Stimulated activated naive CD4-positive, alpha-beta T cell (primary cell): ENCODE measurements at places on chromosomes 3 and 15.

GRCh38 chr3:42473083-42473932 is 29.1 kb upstream of the VIPR1 start:
- DNase-seq, result no peak

DNA sequence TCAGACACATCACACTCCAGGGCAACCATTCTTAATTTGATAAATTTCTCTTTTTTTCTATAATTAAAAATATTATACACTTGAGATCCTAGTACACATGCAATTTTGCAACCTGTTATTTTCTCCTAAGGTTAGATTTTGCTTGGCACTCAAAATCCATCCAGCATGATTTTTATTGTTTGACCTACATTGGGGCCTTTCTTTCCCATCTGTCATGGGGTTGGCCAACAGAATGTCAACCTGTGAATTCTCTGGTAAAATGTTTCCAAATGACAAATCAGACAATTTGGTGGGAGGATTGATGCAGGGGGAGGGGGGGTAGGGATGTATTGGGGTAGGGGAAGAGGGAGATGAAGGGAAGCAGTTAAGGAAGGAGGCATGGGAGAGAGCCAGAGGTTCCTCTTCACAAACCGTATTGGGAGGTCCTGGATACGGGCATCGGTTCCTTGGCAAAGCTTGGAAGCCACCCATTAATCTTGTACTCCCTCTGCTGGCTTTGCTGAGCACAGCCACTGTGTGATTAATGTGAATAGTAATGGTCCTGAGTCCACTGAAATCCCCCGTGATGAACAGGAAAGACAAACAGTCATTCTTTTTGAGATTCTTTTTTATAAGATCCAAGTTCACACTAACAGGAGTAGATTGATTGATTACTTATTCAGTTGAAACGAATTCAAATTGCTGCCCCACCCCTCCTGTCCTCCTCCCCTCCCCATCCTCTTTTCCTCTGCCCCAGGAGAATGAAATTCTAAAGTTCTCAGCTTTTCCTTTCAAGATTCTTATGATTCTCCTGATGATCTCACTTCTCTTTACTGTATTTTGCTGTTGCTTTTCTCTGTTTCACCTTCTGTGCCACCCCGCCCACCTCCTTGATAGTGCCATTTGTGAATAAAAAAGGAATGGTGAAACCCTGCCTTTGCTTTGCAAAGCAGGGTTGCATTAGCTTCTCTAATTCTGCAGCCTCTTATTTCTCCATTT is 82.2 kb upstream of the SLC25A26 start:
- DNase-seq, result no peak

GRCh38 chr3:151878465-151878864 is 5.0 kb downstream of the SUCNR1 start:
- DNase-seq, result no peak

DNA sequence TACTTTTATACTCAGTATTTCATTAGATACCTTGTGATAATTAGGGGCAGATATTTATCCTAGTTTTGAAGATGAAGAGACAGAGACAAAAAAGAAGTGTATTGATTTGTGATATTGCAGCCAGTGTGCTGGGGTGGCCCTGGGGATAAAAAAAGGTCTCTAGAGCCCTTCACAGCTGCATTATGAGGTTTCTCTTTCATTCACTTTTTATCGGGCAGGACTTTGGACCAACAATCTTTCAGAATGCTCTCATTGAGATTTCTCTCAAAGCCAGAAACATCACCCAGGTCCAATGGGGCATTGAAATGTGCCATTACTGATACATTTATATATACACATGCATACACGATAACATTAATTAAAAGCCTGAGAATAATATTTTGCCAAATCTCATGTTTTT is 20.5 kb upstream of the SELENOT start:
- no peak for DNase-seq

- DNase-seq, result no peak
Measured at GRCh38 chr3:73509066-73509465, 115.7 kb downstream of the PDZRN3 start.

- DNase-seq, result no peak
Measured at GRCh38 chr3:48013288-48013980, 2.8 kb downstream of the MAP4 start.

DNA sequence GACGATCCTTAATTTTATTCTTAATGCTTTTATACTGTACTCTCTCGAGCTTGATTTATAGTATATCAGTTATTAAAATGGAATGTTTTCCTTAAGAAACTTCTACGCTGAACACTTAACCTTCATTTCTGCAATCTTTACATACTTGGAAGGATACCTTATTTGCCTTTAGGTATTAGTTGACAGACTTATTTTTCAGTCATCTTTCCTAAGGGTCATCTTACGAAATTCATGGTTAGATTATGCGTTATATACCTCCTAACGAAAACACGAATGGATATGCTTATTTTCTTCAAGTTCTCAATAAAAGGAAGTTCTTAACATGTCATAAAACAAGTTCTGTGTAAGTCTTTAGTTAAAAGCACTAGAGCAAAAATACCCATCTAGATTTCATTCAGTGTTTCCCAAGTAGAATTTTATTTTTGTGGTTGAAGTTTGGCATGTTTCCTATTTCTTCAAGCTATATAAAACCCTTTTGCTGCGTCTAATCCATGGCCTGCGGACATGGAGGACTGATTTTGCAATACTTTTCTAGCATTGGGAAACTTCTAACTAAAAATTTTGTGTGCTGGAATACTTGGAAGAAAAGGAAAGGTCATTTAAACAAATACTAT is 231.3 kb downstream of the TP63 start:
- DNase-seq, result no peak

DNA sequence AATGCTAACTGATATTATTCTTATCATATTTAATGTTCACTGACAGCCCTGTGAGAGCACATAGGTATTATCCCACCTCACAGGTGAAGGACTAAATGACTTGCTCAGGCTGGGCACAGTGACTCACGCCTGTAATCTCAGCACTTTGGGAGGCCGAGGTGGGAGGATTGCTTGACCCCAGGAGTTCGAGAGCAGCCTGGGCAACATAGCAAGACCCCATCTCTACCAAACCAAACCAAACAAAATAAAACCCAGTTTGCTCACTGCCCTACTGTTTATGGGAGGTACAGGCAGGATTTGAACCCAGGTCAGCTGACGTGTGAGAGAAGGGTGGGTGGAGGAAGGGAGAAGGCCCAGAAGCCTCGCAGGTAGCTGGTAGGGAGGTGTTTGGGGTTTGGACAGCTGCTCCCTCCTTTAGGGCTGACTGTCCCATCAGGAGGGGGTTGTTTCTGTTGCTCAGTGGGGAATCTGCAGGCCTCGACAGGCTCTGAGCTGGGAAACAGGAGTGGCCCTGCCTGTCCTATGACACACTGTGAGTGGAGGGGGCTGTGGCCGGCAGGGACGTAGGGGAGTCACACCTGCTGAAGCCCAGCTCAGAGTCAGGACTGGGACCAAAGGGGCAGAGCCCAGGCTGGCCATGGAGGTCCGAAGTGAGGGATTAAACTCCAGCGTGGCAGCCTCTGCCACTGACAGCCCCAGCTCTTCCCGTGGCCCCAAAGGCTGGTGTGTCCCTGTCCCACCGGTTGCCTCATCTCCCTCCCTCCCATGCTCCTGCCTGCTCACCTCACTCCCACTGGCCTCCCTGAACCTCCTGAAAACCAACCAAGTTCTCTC is 25.3 kb downstream of the BHLHE40 start:
- no peak for DNase-seq

GRCh38 chr3:191260431-191261303 is 61.6 kb downstream of the OSTN start:
- DNase-seq, result no peak

GRCh38 chr15:83327041-83327440 is 42.6 kb upstream of the BNC1 start:
- DNase-seq, result no peak

GRCh38 chr3:9669720-9670432 is 20.6 kb downstream of the MTMR14 start:
- DNase-seq, result no peak

- DNase-seq, result no peak
Measured at GRCh38 chr3:60085649-60086048, 1035.8 kb upstream of the CFAP20DC start.

DNA sequence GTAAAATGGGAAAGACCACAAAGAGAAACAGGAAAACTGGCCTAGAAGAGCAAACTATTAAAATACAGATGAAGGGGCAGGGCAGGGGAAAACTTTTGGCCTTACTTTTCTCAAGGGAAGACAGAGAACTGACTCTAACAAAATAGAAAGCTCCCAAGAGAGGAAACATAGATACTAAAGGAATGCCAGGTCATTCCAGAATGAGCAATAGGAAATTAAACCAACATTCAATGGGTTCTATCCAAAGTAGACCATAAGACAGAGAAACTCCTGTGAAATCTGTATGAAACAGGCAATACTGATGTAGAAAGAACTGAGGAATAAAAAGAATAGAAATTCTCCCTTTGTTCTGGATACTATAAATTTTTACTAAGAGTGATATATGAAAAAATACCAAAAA is 491.8 kb downstream of the MECOM start:
- no peak for DNase-seq

DNA sequence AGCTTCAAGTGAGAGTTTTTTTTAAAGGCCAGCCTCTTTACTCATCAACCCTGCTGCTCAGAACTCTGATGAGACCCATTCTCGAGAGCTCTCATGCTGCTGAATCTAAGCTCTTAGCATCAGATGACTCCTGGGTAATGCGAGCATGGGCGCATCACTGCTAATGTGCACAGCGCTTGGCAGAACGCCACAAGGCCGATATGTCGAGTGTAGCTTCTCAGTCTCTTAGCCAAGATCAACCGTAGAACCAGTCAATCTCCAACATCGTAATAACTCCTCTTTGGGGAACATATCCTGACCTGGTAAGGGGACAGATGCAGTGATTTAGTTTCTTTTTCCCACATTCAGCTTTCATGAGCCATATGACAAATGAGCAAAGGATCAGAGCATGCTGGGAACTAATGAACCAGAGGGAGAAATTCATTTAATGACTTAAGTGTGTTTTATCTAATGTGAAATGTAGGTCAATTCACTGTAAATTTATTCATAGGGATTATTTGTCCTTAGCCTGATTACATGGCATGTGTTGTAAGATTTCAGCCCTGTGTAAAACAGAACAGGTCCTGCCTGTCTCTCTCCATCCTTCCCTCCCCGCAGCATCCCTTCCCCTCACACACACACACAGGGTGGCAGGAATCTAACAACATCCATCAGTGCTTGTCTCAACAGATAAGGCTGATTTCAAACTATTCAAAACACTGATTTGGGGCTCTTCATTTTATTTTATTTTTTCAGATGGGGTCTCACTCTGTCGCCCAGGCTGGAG is 195.4 kb upstream of the C2CD4B start:
- DNase-seq, result no peak

DNA sequence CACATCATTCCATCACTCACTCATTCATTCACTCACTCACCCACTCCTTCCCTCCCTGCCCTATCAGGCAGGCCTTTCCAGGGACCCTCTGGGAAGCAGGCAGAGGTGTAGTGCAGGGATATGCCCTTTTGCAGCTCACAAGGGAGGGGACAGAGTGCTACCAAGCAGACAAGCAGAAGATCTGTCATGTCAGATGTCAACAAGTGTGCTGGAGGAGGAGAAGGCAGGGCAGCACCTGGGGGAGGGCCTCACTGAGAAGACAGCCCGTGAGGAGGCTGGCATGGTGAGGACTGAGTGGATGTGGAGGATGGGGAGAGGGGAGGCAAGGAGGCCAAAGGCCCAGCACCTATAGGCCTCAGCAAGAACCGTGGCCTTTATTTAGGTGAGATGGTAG is 15.3 kb downstream of the ABTB1 start:
- DNase-seq, result no peak

- no peak for DNase-seq
Measured at GRCh38 chr3:45029661-45030060, 3.6 kb downstream of the CLEC3B start.

DNA sequence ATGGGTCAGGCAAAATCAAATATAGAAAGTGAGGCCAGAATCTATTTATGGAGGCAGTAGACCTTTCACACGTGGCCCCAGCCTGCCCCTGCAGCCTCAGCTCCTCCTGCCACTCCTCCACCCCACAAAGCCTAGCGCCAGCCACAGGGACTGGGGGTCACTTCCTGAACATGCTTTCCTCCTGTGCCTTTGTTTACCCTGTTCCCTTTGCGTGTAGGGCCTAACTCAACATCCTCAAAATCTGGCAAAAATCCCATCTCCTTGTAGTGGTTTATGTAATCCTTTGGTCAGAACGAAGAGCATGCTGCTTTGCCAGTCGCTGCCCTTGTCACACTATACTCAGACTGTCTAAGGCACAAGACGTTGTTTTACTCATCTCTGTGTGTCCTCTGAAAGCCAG is 39.6 kb downstream of the KBTBD12 start:
- DNase-seq, result no peak

DNA sequence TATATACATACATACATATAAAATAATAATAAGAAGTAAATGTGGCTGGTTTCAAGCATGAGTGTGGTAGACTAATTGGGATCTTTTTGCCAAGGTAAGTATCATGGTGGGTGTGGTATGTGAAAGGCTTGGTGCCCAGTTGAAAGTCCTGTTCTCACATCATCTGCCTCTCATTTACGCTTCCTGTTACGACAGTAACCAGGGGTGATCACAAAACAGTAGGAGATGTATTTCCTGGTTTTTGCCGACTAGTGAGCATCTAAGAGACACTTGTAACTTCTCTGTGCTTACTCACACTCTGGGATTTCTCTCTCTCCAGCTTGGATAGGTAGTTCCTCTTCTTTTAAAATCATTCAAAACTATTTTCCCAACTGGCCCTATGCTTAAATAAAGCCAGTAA is 1028.3 kb upstream of the NR2F2 start:
- no peak for DNase-seq

DNA sequence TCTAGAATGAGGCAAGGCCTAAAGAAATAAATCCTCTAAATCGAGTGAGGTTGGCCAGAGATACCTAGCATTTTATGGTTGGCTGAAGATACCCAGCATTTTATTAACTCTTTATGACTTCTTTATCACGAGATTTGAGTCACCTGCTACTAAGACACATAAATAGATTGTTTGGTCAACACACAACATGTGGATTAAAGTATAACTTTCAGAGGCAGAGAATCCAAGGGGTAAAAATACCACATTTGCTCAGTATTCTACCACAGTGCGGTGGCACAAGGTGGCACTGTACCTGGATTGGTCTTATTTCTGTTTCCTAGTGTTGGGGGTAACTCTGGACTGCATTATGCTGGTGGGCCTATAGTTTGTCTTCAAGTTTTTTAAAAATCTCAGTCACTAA is 27.0 kb upstream of the VILL start:
- no peak for DNase-seq

- DNase-seq, result no peak
Measured at GRCh38 chr3:171347301-171348039, 112.7 kb downstream of the TNIK start.
